ENCODE measurements at places on chromosomes 2 and 18.

DNA sequence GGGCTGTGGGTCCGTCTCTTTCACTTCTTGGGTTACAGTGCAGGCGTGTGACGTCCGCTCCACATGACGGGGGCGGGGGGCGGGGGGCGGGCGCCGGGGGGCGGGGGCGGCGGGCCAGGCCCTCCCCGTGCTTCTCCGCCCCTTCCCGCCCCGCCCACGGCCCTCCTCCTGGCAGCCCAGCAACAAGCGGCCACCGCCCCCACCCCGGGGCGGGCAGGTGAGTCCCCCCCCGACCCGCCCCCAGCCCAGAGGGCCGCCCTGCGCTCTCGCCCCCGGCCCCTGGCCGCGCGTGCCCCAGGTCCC lies 3.6 kb downstream of the ZNF516 start:
- peak; percentile 55 for DNase-seq

GRCh38 chr18:9062418-9062751 lies 40.1 kb upstream of the NDUFV2 start:
- no peak for DNase-seq

DNA sequence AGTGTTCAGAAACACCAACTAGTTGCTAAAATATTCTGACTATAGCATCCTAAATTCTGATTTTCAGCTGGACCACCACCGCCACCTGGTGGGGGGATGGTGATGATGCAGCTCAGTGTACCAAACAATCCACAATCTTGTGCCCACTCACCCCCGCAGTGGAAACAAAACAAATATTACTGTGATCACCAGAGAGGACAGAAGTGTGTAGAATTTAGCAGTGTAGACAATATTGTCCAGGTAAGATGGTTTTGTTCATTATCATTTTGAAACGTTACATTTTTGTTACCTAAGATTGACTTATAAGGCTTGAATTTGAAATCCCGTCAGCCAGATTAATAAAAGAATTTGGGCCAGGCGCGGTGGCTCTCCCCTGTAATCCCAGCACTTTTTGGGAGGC lies 31.7 kb upstream of the UBXN4 start:
- DNase-seq, result peak; percentile 47

DNA sequence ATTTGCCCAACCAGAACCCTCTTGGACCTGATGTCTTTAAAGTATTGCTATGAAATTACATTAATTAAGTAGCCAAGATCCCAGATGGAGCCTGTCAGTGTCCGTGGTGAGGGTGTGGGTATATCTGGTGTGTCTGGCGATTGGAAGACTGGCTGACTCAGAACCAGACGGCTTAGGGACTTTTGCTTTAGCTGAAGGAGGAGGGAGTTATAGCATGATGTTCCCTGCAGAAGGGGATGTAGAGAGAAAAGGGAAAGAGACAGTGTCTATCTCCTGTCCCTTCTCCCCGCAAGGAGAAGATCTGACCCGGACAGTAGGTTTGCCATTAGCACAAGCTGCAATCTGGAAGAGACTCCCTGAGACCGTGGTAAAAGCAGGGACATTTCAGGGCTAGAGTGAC lies 60.6 kb downstream of the POU3F3 start:
- DNase-seq, result peak; percentile 3

DNA sequence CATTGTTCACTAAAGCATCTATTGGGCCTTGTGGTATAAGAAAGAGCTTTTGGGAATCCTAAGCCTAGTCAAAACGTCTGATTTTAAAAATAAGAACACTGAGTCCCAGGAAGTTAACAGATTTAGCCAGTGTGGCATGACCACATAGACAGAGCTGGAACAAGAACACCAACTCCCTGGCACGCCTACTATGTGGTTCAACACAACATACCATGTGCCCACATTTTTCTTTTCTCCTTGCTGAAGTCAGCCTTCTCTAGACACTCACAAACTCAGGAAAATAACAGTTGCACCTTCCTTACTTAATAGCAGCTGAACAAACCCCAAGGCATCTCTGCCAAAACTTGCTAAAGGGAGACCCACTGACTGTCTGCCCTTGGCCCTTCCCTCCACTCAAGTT lies 124.8 kb downstream of the C1D start:
- no peak for DNase-seq

DNA sequence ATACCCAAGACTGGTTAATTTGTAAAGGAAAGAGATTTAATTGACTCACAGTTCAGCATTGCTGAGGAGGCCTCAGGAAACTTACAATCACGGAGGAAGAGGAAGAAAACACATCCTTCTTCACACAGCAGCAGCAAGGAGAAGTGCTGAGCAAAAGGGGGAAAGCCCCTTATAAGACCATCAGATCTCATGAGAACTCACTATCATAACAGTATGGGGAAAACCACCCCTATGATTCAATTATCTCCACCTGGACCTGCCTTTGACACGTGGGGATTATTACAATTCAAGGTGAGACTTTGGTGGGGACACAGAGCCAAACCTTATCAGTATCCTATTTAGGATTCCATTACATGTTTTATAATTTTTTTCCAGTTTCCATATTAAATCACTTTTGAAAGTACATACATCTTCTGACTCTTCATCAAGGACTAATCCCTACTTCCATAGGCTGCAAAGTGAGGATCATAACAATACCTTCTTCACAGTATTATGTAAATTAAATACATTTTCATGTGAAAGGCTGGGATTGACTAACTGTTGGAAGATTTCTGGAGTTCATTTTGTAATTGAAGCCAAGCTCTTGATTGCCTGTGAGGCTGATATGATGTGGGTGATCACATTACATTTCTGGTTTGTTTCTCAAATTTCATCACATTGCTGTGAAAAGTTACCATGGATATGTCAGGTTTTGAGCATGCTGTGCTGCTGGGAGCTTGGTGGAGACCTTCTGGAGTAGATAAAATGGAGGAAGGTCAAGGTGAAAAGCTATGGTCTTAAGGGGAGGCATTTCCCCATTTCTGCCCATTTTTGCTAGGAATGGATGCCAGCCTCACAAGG lies 31.7 kb upstream of the CERS6 start:
- peak; percentile 25 for DNase-seq

DNA sequence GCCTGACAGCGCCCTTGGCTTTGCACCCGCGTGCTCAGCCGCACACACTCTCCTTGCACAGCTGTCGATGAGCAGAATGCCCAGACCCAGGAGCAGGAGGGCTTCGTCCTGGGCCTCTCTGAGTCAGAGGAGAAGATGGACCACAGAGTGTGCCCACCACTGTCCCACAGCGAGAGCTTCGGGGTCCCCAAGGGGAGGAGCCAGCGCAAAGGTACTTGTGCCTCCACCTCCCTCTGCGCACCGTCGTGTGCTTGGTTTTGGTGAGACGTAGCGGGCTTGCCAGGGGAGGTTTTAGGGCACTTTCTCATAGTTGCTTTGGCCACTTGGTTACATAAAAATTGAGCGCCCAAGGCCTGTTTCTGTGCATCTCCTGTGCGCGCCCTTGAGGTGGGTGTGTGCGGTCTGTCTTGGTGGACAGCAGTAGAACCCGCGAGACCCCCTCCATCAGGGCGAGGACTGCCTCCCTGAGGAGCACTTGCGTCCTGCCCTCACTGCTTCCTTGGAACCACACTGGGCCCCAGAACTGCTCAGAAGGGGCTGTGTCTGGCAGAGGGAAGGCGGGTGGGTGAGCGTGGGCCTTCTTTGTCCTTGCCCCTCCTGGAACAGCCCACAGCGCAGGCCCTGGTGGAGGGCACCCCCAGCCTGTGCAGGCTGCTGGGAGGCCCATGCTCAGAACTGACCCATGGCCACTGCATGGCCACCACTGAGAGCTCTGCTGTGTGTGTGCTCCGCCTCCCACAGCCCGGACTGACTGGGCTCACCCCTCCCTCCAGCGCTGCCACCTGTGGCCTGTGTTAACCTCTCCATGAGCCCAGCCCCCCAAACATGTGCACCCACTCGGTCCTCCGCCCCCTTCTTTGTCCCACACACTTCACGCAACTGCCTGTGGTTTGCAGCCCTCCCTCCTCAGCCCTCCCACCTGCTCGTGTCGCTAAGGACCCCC lies 95.9 kb downstream of the DGKD start:
- DNase-seq, result no peak

GRCh38 chr2:224870341-224870740 lies 154.2 kb upstream of the CCDC195 start:
- no peak for DNase-seq

DNA sequence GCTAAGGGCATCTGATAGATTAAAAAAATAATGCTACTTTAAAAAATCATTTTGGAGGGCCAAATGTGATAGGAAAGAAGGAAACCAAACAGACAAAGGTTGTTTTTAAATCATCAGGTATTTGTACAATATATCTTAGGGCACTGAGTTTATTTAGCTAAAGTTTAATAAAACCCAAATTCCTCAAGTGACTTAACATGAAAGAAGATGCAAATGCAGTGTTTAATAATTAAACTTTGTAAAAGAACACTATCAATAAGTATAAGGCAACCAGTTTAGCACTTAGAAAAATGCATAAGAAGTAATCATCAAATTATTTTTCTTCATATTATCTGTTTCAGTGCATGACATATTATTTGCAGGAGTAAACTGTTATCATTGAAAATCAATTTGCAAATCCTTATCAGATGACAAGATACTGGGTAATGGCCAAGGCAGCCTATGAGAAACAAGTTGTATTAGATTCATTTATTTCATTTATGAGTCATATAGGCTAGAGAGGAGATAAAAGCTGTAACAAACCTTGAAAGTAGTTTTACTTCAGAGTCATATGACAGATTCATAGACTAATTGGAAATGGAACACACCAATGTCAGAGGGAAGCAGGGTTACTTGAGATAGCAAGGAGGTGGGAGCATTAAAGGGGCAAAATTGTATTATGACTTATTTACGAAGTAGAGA lies 165.5 kb downstream of the GCA start:
- no peak for DNase-seq

GRCh38 chr18:25340762-25341161 lies 11.2 kb downstream of the ZNF521 start:
- no peak for DNase-seq

GRCh38 chr18:80171054-80171872 lies 62.2 kb downstream of the ADNP2 start:
- peak; percentile 60 for DNase-seq

- peak; percentile 45 for DNase-seq
These were observed 171.4 kb downstream of the ZNF804A start for GRCh38 chr2:184769686-184770085.

DNA sequence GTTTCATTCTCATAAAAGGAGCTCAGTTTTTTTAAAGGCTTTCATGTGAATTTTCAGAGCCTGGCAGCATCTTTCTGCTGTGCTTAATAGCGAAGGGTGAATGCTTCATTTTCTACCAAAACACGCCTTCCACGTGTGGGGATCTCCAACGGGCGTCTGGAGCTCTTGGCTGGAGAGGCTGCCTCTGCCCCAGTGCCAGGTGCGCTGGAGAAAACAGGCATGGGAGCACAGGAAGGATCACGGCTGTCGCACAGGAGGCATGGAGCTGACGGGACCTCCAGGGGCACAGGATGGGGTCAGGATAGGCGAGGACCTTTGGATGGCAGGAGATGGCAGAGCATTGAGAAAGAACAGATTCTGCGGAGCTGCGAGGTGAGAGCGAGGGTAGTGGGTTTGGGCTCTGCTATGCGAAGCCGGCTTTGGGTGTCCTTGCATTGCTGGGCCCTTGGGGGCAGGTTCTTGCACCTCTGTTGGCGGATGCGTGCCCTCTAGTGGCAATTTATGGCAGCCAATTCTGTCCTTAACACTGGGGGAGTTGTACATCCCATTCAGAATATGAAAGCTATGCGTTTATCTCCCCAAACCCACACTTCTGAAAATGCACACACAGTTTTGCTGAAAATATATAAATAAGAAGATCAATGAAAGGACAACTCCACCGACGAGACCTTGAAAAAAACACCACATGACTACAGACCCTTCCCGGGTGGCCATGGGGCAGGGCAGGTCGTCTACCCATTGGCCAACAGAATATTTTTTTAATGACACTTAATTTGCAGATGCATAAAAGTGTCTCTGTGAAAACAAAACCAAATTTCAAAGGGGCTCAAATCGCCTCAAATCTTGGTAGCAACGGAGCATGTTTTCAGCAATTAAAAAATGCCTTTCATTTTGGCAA lies 90.4 kb upstream of the SLC35G4 start:
- DNase-seq, result peak; percentile 24

DNA sequence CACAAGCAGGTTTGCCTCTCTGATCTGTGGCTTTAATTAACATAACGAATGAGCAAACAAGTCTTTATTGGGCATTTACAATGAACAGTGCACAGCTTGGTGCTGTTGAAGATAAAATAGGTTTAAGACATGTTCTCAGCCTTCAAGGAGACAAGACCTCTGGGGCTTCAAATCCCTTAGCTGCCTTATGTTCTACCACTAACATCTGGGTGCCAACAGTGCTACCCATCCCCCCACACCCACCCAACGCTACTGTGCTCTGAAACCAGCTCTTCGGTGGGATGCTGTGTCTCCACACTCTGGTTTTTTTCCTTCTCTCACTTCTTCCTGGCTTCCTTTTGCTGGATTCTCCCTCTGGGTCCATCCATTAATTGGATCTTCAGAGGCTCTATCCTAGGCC lies 14.1 kb upstream of the B3GNT2 start:
- no peak for DNase-seq

DNA sequence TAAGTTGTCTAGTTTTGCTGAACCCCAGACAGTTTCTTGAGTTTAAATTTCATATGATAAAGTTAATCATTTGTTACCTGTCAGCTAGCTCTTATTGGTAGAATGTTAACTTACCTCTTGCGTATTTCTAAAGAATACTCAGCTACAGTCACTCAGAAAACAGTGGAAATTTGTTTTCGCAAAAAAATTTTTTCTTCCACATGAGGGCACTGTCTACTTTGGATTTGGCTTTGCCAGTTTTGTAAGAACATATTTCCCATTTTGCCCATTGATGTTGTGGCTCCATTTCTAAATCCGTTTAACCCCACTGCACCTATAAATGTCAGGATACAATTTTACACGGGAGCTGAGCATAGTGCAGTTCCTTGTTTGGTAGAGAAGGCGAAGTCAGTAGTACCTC lies 19.1 kb upstream of the GCFC2 start:
- peak; percentile 51 for DNase-seq

DNA sequence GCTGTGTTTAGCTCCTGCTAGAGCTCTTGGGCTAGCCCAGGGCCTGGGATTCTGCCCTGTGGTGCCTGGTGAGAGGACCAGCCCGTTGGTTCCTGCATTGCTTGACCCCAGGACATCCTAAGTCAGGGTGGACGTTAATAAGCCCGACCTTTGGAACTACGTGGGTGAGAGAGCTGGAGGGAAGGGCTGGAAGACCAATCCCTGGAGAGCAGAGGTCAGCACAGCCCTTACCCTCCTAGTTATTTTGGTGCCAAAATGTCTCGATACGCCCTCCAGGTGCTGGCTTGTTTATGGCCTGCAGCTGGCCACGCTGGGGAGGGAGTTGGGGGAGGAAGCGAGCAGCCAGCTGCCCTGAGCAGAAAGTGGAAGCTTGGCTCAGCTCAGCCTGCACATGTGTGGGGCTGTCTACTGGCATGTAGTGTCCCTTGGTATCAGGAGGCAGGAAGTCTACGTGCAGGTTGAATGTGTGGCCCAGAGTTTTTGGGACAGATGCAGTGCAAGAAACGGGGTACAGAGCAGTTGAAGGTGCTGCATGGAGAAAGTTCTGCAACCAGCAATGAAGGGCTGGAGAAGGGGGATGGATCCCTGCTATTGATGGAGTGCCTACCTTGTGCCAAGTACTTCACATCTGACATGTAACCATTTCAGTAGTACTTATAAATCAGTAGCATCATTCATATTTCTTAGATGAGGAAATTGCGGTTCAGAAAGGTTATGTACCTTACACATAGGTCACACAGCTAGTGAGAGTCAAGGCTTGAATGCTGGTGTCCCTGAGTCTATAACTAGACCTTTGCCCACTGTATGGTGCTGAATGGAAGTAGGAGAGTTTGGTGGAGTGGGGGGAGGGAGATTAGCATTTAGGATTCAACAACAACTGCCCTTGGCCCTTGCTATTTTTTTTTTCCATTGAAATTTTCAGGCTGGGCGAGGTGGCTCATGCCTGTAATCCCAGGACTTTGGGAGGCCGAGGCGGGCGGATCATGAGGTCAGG lies 5.0 kb upstream of the DGKD start:
- DNase-seq, result no peak
